NCI-H748 treated with DMSO at 0.1 percent for 48 hours (cell line): ENCODE measurements at places on chromosomes 4 and X.

GRCh38 chrX:46918434-46918833 lies 6.2 kb downstream of the JADE3 start:
- no peak for DNase-seq

GRCh38 chrX:97525981-97526380 lies 642.3 kb downstream of the RPA4 start:
- DNase-seq = no peak

- DNase-seq = no peak
Observed at GRCh38 chrX:129678614-129679195, 23.9 kb upstream of the APLN start.

DNA sequence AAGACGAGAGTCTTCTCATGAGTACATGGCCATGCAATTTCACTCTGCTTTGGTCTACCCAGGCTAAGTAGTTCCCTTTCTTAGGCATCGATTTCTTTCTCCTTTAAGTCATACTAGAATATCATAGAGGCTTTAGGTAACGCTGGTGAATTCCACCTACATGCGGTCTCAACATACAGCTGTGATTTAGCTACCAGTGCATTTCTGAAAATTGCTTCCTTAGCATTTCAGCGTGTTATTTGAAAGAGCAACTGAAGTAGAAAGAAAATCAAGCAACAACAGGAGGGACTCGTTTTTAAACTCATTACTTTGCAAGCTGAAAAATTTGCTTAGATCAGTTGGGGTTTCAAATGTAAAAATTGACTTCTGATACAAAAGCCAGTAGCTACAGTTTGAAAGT lies 48.1 kb upstream of the RASGEF1B start:
- no peak for DNase-seq
